GM12892 (cell line): ENCODE measurements at places on chromosomes 4 and X.

DNA sequence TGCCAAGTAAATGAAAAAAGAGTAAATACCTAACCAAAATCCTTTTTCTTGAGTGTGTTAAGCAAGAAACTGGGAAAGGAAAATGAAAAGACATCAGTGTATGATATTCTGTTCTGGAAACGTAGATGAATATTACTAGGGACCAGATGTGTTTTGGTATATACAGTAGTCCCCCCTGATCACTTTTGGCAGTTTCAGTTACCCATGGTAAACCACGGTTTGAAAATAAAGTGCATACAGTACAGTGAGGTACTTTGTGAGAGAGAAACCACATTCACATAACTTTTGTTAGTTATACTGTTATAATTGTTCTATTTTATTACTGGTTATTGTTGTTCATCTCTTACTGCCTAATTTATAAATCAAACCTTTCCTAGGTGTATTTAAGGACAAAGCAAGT, 250.9 kb downstream of the TENM3 start:
- no peak for DNase-seq

DNA sequence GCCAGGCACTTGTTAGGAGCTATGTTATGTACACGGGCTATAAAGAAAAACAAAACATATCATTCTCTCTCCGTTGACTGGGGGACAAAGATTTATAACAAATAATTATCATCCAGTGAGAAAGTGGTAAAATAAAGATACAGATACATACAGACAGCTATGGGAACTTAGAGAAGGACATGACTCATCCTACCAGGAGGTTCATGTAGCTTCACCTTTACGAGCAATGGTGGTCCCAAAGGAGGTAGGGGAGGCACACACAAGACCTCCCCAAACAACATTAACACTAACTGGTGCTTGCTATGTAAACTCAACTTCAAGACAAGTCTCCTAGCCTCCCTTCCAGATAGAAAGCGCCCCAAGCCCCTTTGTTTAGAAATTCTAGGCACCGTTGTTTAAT, 8.9 kb downstream of the AMBN start:
- DNase-seq: no peak

- no peak for DNase-seq
These were observed 41.8 kb upstream of the CLDN24 start for GRCh38 chr4:183364025-183364424.

- DNase-seq: no peak
These were observed 1.3 kb downstream of the LCORL start for GRCh38 chr4:18020145-18020670.

GRCh38 chr4:38904090-38904666, 36.6 kb downstream of the FAM114A1 start:
- DNase-seq: no peak

DNA sequence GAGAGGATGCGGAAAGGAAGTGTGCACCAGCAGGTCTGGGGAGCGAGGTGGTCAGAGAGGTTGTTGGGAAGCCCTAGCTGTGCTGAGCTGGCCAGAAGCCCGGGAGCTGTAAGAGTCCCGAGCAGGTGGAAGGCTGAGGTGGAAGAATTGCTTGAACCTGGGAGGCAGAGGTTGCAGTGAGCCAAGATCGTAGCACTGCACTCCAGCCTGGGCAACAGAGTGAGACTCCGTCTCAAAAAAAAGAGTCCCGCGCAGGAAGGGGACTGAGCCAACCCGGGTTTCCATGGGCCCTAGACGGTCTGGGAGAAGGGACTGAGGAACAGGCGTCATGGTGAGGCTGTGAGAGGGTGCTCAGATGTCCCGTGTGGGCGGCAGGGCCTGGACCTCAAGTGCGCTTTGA, 12.7 kb upstream of the FGFR3 start:
- DNase-seq: no peak

DNA sequence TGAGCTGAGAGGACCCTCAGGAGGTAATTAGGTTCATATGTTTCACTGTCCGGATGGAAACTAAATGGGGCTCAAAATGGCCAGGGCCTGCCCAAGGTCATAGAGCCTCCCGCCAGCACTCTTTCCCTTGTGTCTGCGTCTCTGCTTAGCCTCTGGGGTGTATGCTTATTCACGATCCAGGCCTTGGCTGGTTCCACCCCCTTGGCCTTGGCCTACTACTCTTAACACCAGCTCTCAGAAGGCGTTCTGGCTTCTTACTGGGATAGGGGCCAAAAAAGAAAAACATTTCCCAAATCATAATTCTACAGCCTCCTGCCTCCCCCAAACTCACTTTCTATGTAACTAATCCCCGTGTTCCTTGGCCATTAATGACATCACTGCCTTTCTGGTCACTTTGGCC, 68.8 kb downstream of the RTL5 start:
- no peak for DNase-seq

DNA sequence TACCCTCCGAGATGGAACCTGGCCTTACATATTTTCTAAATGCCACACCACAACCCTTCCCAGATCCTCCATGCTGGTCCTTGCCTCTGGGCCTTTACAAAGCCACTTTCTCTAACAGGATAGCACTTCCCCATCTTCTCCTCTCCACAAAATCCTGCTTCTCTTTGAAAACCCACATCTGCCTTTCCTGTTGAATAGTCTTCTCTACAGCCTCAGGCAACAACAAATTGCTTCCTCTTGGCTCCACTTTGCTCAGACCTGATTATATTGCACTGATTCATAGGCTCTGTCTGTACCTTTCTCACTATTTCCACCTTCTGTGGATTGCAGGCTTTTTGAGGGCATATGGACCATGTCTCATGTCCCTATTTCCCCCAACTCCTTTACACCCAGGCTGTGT, 203.7 kb upstream of the MBNL3 start:
- no peak for DNase-seq

GRCh38 chr4:83012200-83012686, 1.6 kb upstream of the LIN54 start:
- no peak for DNase-seq

DNA sequence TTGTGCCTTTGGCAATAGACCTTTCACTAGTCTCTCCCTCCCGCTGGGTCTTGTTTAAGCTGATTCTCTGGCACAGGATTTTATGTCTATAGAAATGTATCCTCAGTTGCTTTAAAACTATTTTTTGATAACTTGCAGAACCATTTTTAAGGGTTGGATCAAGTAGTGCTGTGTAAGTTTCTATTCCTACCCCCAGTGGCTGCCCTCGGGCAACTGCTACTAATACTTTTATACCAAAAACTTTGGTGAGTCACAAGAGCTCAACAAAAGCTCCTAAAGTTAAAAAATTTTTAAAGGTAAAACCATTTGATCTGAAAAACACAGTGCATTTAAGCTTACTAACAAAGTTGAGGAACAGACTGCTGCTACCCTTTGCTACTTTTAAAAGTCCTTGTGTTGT, 1460.6 kb upstream of the PCDH7 start:
- no peak for DNase-seq

- no peak for DNase-seq
These were observed 19.2 kb upstream of the SPON2 start for GRCh38 chr4:1191621-1192020.

DNA sequence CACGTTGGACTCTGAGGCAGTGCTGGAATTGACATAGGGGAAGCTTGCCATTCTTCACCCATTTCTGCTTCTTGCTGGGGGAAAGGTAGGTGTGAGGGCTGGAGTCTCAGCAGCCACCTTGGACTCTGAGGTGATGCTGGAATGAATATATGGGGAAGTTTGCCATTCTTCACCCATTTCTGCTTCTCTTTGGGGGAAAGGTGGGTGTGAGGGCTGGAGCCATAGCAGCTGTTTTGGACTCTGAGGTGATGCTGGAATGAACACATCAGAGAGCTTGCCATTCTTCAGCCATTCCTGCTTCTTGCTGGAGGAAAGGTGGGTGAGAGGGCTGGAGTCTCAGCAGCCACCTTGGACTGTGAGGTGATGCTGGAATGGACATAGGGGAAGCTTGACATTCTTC, 115.1 kb downstream of the CRLF2 start:
- DNase-seq: no peak

DNA sequence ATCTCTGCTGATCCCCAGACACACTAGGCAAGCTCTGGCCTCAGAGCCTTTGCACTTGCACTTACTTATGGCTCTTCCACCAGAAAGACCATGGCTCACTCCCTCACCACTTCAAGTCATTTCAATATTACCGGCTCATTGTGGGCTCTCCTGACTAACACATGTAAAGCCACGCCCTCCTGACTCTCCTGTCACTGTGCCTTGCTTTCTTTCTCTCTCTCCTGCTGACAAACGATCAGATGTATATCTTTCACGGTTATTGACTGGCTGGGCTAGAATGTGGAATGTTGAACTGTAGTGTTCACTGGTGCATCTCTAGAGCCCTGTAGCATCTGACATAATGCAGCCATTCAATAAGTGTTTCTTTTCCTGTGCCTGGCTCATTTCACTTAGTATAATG, 425.1 kb downstream of the RAB28 start:
- no peak for DNase-seq

GRCh38 chrX:77749695-77750094, 36.3 kb downstream of the ATRX start:
- no peak for DNase-seq

GRCh38 chrX:95733426-95733825, 951.2 kb upstream of the DIAPH2 start:
- DNase-seq: no peak

GRCh38 chrX:135543924-135544323, 23.5 kb downstream of the INTS6L start:
- no peak for DNase-seq

GRCh38 chrX:48938721-48939425, 18.5 kb downstream of the OTUD5 start:
- no peak for DNase-seq

- DNase-seq: no peak
These were observed 120.6 kb upstream of the AGA start for GRCh38 chr4:177562859-177563258.

- no peak for DNase-seq
These were observed 467.8 kb downstream of the PCDH7 start for GRCh38 chr4:31187979-31188378.

DNA sequence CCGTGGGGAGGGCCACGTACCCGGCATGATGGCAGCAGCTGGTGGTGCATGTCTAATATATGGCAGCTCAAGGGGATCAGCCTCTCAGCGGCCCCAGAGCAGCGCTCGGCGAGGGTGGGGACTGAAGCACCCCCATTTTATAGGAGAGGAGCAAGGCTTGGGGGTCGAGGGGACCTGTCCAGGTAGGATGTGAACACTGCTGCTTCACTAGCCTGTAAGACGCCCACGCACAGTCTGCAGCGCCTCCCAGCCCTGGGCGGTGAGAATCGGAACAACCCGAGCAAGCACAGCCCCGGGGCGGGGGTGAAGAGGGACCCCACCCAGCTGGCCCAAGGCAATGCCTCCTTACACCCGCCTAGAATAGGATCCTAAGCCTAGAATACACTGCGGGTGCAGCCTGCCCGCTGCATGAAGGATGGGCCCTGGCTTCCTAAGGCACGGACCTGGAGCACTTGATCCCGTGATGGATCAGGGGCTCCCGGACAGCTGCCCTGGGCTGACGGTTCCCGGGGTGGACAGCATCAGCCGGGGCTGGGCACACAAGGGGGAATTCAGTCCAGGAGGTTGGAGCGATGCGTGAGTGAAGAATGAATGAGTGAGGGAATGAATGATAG, 17.6 kb downstream of the ADRA2C start:
- no peak for DNase-seq

DNA sequence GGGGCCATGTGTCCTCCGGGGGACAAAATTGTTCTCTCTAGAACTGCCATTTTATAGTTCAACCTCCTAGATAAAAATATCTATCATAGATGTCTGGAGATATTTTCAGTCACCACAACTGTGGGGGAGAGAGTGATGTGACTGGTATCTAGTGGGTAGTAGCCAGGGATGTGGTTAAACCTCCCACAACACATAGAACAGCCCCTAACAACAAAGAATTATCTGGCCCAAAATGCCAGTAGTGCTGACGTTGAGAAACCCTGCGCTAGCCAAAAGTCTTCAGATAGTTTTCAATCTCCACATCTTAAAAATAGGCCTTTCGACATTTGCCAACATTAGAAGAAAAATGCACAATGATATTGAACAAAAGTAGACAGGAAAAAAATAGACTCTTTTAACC, 19.0 kb upstream of the SUPT20HL2 start:
- DNase-seq: no peak

- no peak for DNase-seq
These were observed 395 bp downstream of the RAB28 start for GRCh38 chr4:13483768-13484121.

DNA sequence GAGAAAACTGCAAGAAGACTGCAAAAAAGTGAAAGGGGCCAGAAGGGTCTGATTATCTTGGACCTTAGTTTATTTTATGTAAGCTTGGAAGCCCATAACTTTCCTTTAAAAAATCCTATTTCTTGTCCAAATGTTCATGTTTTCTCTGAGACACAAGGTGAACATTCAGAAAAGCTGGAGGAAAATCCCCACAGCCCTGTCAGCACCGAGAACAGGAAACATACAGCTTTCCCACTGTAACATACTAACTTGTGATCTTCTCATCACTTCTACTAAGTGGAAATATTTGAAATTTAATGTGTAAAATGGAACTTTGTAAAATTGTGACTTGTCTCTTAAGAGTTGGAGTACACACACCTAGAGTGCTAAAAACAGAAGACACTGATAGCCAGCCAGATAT, 21.3 kb downstream of the GPR174 start:
- no peak for DNase-seq

GRCh38 chr4:38644201-38644600, 19.8 kb upstream of the KLF3 start:
- no peak for DNase-seq

- DNase-seq: peak; percentile 16
These were observed 316.7 kb upstream of the IGFBP7 start for GRCh38 chr4:57426779-57427395.

DNA sequence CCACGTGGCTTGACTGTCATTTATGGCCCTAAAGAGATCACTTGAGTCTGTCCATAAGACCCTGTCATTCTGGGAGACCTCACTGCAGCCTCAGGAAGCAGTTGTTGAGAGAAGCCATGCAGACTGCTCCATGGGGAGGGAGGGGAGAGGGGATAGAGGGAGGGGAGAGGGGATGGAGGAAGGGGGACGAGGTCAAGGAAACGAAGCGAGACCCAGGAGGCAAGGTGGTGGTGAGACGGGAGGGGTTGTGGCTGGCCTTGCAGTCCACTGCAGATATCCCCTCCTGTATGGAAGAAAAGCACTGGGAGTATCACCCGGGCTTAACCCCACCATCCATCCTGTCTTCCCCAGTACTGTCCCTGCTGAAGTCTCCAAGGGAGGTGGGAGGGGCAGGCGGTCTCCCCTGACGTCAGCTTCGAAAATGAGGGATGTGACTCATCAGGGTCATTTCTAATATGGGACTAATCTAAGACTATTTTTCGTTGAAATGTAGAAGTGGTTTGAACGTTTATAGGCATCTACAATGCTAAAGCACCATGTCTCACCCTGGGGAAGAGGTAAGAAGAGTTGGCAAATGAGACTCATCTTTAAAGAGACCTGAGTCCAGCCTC, 5.6 kb downstream of the TMEM255A start:
- no peak for DNase-seq

GRCh38 chr4:43339435-43339834, 446.9 kb downstream of the GRXCR1 start:
- no peak for DNase-seq

- DNase-seq: no peak
These were observed 370.3 kb upstream of the NOCT start for GRCh38 chr4:138645289-138645688.

GRCh38 chr4:15378062-15378461, 49.8 kb upstream of the C1QTNF7 start:
- no peak for DNase-seq
